ENCODE measurements at places on chromosomes 7 and 10.

GRCh38 chr7:158519633-158520174 is 67.9 kb downstream of the PTPRN2 start:
- no peak for DNase-seq

DNA sequence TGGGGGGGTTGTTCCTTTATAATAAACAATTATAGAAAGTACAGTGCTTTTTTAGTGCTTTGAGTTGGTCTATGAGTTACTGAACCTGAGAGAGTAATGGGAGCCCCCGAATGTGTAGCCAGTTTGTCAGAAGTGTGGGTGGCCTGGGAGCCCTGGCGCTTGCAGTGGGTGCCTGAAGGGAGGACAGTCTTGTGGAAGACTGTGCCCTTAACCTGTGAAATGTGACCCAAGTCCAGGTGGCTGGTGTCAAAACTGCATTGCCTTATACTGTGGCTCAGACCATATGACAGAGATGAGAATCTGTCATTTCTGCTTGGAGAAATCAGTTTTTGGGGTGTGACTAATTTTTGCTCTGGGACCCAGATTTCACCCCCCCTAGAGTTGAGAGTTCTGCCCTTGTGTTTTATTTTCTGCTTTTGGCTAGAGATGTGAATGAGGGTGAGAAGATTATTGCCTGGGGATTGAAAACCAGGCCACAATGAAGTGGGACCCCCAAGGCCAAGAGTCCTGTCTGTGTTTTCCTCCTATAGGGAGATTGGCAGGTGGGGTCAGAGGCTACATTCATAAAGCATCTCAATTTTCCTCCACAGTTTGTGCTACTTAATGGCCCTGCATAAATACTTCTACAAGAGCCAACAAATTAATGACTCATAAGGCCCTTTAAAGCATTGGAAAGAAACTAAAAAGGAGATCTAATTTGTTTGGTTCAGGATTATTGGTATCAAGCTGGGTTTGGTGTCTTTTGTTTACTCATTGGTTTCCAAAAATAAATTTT is 24.1 kb upstream of the CARD11 start:
- DNase-seq = no peak

- DNase-seq = no peak
Observed at GRCh38 chr10:129709101-129709500, 242.1 kb downstream of the MGMT start.

GRCh38 chr10:45001381-45002148 is 842 bp downstream of the ZNF22 start:
- no peak for DNase-seq

DNA sequence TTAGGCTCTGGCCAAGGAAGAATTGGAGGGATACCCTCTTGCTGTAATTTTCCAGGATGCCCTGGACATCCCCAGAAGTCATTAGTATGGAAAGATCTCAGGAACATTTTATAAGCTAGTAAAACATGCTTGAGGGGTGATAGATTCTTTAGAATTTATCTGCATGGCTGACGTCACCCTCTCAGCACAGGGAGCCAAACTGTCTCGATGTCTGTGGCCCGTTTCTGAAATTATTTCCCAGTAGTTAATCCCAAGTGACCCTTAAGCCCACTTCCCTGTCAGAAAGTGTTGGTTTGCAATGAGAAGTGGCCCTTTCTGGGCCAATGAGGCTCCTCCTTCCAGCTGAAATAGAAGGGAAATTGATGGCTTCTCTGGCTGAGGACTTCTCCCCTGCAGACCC is 184.5 kb upstream of the BMPER start:
- DNase-seq = no peak

GRCh38 chr10:72483471-72483870 is 128.8 kb upstream of the DNAJB12 start:
- DNase-seq = no peak

DNA sequence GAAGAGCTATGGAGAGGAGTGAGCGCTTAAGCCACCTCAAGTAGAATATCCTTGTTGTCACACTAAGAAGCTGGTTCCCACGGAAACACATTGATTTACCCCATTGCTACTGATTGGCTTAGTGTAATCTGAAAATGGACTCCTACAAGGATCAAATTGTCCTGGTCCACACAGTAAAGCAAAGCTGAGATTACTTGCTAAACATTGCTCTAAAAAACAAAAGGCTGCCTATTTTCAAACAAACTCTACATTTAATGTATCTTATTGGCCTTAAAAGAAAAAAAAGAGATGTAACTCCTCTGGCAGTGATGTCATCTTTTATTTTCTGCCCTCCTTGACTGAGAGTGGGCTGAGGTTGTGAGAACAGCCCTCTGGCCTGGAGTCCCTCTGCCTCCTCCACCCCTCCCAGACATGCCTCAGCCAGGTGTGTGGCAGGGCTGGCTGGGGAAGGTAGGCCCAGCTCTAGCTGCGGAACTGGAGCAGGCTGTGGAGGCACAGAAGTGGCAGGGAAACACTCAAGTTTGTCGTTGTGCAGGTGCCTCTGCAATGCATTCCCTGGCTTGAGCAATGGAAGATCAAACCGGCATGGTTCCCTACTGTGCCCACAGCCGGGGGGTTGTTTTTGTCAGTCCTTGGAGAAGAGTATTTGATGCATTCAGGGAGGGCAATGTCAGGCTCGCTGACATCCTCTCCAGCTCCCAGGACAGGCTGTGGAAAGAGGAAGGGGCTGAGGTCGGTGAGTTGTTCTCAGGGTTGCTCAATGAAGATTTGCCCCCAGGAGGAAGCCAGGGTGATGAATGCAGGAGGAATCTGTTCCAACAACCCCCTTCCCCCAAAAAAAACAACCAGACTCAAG is 9.1 kb downstream of the KLF6 start:
- no peak for DNase-seq

DNA sequence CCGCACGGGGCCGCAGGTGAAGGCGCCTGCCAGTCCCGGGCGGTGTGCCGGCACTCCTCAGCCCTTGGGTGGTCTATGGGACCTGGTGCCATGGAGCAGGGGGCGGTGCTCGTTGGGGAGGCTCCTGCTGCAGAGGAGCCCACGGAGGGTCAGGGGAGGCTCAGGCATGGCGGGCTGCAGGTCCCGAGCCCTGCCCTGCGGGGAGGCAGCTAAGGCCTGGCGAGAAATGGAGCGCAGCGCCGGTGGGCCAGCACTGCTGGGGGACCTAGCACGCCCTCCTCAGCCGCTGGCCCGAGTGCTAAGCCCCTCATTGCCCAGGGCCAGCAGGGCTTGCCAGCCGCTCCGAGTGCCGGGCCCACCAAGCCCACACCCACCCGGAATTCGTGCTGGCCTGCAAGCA is 18.9 kb downstream of the AKR1E2 start:
- DNase-seq = no peak

DNA sequence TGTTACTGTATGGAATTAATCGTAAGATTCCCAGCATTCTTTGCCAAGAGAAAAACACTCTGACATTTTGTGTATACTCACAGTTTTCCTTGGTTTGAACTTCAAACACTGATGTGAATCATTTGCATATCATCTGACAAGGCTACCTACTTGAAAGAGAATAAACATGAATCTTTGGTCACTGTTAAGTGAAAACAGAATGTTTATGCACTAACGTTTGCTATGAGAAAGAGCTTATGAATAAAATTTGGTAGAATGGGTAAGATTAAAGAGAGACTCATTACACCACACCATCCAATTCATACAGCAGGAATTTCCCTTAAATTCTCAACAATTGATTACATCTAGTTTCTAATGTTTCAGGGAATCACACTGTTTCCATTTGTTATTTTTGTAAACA is 46.6 kb downstream of the MACC1 start:
- no peak for DNase-seq

- DNase-seq = no peak
Observed at GRCh38 chr7:86629-87028, 105.7 kb upstream of the FAM20C start.

DNA sequence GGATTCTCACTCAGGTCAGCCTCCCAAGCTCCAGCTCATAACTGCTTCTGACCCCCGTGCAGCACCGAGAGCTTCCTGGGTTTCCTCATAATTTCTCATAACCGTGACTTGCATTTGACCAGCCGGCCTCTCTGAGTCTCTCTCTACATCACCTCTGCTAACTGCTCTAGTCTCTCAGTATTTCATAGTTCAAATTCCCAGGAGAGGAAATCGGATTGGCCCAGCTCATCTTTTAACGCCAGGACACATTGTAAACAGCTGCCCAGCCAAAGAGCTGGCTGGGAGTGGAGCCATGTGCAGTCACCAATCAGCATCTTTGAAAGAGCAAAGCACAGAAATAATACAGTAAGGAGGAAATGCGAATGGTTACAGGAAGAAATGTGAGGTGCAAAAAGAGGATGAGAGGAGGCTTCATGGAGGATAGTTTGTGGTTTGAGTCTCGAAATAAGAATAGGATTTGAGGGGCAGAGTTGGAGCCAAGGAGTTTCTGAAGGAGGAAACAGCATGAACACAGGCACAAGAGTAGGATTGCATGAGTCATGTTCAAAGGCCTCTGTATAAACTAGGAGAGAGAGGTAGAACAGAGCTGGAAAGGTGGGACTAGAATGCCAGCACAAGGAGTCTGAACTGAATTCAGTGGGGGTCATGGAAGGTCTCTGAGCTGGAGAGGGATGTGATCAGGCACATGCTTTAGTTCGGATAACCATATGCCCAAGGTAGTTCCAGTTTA is 15.2 kb upstream of the LBX1 start:
- peak; percentile 43 for DNase-seq

DNA sequence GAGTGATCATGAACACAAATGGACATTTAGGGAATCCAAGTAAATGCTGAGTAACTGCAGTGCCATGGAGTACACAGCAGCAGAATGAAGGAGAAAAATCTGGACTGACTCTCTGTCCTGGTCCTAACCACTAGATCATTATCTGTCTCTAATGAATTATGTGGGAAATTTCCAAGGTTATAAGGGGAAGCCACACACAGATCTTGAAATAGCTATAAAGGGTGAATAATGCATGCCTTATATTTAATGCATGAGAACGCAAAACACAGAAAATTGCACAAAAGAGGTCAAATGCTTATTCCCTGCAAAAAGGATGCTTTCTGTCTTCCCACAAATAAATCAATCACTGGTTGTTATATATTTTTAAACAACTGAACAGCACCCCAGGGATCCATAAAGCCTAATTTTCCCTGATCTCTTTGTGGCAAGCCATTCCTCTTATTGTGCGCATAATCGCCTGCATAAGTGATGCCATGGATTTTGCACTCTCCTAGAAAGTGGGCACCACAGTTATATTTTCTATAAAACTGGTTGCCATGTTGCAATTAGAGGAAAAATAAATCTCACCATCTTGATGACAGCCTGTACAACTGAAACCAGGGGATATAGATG is 201.8 kb downstream of the XPNPEP1 start:
- no peak for DNase-seq

DNA sequence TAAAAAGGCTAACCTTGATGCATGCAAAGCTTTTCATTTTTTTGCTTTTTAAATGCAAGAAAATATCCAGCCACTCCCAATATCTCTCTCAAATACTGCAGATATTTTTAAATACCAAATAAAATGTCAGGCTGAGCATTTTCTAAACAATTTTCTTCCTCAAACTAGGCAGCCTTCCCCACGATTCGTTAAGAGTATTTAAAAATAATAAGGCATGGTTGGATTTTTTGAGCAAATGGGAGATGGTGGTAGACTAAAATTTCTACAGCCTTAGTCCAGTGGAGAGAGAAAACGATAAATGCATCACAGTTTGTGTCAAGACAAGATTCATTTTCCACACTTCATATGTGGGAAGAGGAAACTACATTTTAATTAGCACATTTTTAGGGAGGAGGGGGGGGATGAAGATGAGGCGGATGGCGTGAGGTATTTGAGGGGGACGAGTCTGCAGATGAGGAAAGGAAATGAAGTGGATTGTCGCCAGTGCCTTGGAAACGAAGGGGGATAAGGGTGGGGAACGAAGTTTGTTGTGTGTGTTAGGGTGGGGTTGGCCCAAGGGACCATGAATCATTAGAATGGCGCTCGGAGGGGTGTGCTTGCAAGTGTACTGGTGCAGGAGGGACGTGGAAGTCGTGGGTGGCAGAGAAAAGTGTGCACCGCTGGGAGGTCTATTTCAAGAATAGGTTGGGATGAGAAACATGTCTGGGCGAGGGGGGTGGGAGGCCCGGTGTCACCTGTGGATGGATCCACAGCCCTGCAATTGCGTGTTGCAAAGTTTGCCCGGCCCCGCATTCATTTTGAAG is 1.2 kb upstream of the ADD3 start:
- no peak for DNase-seq

- DNase-seq = no peak
Observed at GRCh38 chr7:27105301-27106031, 3.0 kb upstream of the HOXA2 start.

DNA sequence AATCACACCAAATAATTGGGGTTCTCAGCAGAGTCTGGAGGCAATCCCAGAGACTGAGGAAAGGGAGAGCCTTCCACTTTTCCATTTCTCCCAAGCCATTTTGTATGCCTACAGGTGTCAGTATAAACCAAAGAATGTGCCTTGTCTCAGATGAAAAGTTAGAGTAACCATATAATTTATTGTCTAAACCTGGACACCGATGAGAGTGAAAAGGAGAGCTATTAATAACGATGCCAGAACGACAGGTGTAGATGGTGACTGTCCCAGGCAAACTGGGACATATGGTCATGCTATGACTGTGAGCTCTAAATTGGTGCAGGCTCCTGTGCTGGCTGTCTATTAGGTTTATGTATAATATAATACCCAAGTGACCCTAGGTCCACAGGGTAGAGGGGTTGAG is 219.6 kb downstream of the ARHGAP12 start:
- no peak for DNase-seq

Measured in AG04450 (cell line).